Sigmoid colon (tissue), 7 donors: ENCODE measurements at places on chromosomes 6 and 20. TPM values are rescaled to one million over a fixed set of nuclear protein-coding genes. Genes with fewer than 3 reads are reported as not detected.

The RBPJL gene
- total RNA-seq: not detected

The C6orf132 gene
- total RNA-seq: 0.33 TPM

The NKAIN2 gene
- 4.4 TPM for total RNA-seq

DNA sequence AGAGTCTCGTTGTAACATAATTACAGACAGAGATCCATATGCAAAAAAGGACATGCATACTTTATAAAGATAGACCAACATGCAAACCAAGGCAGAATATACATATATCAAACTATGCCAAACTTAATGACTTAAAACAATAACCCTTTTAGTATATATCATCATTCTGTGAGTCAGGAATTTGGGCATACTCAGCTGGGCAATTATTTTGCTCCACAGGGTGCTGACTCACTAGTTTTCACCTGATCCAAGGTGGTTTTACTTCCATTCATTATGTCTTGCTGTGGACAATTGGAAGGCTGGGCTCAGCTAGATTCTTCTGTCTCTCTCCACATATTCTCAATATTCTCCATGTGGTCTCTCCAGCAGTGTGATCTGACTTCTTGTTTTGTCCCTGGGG, 41.2 kb upstream of the RNF146 start:
- H3K4me3 ChIP-seq: no peak overlapping the region
- H3K27ac ChIP-seq: no peak overlapping the region
- no peaks in the 10 kb centered on the region for H3K36me3 ChIP-seq
- no peaks in the 10 kb centered on the region for H3K4me1 ChIP-seq
- H3K27me3 ChIP-seq: no peaks in the 10 kb centered on the region

DNA sequence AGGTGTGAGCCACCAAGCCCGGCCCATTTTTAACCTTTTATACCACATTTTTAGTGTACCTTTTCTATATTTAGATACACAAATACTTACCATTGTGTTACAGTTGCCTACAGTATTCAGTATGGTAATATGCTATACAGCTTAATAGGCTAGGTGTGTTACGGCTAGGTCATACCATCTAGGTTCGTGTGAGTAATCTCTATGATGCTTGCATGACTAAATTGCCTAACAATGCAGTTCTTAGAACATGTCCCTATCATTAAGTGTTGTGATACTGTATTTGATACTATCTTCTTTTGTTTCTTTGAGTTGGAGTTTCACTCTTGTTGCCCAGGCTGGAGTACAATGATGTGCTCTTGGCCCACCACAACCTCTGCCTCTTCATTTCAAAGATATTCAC, 387.7 kb upstream of the SASH1 start:
- H3K4me3 ChIP-seq: no peak overlapping the region
- H3K27ac ChIP-seq: no peak overlapping the region
- H3K27me3 ChIP-seq: no peaks in the 10 kb centered on the region
- H3K4me1 ChIP-seq: peaks cover 15% of the 10 kb centered on the region

The MCUR1 gene
- total RNA-seq: 8.0 TPM

The LAMA2 gene
- total RNA-seq: 131 TPM

DNA sequence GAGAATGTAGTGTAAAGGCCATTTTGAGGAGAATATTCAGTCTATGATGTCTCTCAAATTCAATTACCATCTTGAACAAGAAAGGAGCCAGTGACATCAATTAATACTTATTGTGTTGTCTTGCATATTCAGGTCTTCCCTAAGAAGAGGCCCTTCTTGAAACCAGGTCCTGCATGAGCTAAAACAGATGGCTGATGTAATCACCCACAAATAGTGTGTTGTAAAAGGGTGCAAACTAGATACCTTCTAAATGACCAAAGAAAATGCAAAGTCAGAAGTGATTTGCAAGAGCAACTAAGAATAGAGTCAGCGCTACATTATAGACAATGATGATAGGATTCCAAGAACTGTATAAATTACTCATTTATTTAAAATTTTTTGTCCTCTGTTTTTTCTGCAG, 97.0 kb downstream of the BTBD3 start:
- H3K36me3 ChIP-seq: no peaks in the 10 kb centered on the region
- no peaks in the 10 kb centered on the region for H3K27me3 ChIP-seq
- DNase-seq: no peak
- H3K27ac ChIP-seq: no peak overlapping the region
- H3K4me3 ChIP-seq: no peak overlapping the region

GRCh38 chr6:95879856-95880255, 135.9 kb upstream of the FUT9 start:
- no peak overlapping the region for H3K27ac ChIP-seq
- no peaks in the 10 kb centered on the region for H3K4me1 ChIP-seq
- H3K27me3 ChIP-seq: no peaks in the 10 kb centered on the region
- no peak overlapping the region for H3K4me3 ChIP-seq
- DNase-seq: no peak

GRCh38 chr6:15518057-15518456, 144.8 kb downstream of the DTNBP1 start:
- H3K27ac ChIP-seq: no peak overlapping the region
- peak; percentile 25 for DNase-seq
- H3K27me3 ChIP-seq: no peaks in the 10 kb centered on the region
- H3K4me3 ChIP-seq: no peak overlapping the region

- DNase-seq: no peak
- H3K4me1 ChIP-seq: no peaks in the 10 kb centered on the region
- H3K27me3 ChIP-seq: no peaks in the 10 kb centered on the region
Measured at GRCh38 chr20:10476319-10476724, 41.2 kb downstream of the SLX4IP start.

DNA sequence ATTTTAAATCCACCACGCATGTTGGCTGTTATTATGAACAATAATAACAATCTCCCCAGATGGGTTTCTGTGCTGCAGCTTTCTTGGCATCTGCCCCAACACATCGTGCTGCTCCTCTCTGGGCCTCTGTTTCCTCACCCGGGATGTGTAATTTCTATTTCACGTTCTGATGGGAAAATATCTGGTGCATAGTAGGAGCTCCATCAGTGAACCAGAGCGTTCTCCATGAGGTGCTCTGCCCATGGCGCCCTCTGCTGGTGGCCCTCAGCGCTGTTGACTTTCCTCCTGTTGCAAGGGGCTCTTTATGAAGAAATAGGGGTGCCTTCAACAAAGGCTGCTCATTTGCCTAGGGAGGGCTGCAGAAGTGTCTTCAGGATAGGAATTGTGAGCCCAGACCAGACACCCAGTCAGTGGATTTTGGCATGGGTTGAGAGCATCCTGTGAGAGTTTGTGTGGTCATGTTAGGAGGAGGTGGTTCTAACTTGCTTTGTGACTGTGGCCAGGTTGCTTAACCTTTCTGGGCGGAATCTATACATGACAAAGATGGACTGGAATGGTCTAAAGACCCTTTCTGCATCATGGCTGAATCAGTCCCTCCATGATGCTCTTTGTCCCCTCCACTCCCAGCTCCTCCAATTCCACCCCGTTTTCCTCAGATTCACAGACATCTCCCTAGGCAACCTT, 8.1 kb downstream of the SCRT2 start:
- H3K4me1 ChIP-seq: no peaks in the 10 kb centered on the region
- H3K4me3 ChIP-seq: no peak overlapping the region
- DNase-seq: no peak
- H3K27ac ChIP-seq: no peak overlapping the region
- no peaks in the 10 kb centered on the region for H3K36me3 ChIP-seq
- H3K27me3 ChIP-seq: peaks cover 80% of the 10 kb centered on the region

The ACTL10 gene
- 0.66 TPM for total RNA-seq

- H3K27me3 ChIP-seq: peaks cover 70% of the 10 kb centered on the region
- H3K27ac ChIP-seq: no peak overlapping the region
- H3K36me3 ChIP-seq: no peaks in the 10 kb centered on the region
- no peak for DNase-seq
Measured at GRCh38 chr20:61588411-61589385, 336.6 kb downstream of the CDH4 start.

The MYCT1 gene
- 9.7 TPM for total RNA-seq

DNA sequence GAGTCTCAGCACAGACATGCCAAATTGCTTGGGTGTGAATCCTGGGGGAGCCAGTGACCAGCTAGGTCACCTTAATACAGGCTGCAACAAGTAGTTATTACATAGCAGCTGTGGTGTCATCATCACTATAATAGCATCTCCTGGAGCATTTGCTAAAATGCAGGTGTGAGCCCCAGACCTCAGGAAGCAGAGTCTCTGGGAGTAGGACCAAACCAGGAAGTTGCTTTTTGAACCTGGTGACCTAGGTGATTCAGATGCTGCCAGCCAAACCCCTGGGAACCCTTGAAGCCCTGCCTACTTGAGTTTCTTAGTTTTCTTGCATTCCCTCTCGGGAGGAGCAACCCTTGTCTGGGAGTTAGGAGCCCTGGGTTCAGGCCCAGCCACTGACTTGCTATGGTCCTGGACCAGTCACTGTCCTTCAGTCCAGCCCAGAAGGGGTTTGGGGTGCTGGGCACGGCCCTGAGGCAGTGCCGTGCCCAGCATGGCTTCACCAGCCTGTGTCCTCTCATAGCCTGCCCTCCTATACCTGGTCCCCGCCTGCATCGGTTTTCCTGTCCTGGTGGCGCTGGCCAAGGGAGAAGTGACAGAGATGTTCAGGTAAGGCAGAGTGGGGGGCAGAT, 39.3 kb upstream of the ID1 start:
- peaks cover 6% of the 10 kb centered on the region for H3K36me3 ChIP-seq
- H3K4me3 ChIP-seq: no peak overlapping the region
- peaks cover 11% of the 10 kb centered on the region for H3K4me1 ChIP-seq
- no peak for DNase-seq

- H3K36me3 ChIP-seq: no peaks in the 10 kb centered on the region
- no peak overlapping the region for H3K27ac ChIP-seq
- H3K27me3 ChIP-seq: no peaks in the 10 kb centered on the region
- no peak for DNase-seq
- H3K4me3 ChIP-seq: no peak overlapping the region
Measured at GRCh38 chr6:33156964-33157363, 35.3 kb downstream of the COL11A2 start.

GRCh38 chr20:17714597-17714996, 14.8 kb downstream of the BANF2 start:
- no peaks in the 10 kb centered on the region for H3K27me3 ChIP-seq
- no peak for DNase-seq
- H3K4me3 ChIP-seq: no peak overlapping the region
